Fibroblast of pulmonary artery (primary cell): ENCODE measurements at places on chromosomes 1 and 21.

DNA sequence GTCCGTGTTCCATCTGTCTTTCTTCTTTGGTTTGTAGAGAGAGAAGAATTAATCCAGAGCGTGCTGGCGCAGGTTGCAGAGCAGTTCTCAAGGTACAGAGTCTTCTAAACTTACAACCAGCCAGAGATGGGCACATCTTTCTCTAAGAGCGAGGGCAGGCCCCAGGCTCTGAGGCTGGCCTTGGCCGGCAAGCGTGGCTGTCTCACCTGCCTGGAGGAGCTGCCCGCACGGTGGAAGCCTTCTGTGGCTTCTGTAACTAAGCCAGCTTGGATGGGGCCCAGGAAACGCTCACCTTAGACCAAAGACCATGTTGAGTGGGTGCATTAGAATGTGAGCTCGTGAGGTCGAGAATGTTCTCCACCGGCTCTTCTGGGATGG is 78.6 kb downstream of the PDE9A start:
- DNase-seq: no peak

- no peak for DNase-seq
These were observed 59.4 kb upstream of the FMOD start for GRCh38 chr1:203410182-203410900.

DNA sequence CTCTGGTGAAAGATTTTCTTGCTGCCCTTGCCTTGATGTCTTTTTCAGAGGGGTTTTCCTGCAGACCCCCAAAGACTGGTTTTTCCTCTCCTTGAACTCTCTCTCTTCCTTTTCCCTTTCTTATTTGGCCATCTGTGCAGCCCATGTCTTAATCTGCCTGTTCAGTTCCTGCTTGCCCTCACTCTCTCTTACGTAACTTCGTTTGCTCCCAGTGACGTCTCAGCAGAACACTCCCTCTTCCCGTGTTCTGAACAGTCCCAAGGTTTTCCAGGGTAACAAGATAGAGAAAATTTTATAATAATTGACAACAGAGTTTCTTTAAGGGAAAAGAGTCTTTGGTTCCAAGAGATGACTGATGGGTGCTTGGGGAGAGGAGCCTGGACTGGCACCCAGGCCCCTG is 109.1 kb upstream of the LMO4 start:
- peak; percentile 81 for DNase-seq

DNA sequence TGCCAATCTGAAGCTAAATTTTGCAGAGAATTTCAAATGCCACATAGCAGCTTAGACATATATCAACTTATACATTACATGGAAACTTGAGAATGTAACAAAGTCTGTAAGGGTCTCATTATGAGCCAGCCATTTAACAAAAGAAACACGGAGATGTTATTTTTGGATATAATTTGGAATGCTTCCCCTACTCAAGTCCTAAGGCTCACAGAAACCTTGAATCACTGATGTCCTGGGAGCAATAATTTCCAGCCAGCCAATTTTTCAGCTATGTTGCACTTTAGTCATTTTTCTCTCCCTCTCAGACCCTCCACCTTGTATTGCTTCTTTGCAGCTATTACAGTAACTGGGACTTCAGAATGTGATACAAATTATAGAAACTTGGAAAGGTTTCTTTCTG is 56.9 kb downstream of the EIF2B3 start:
- no peak for DNase-seq

GRCh38 chr1:207861442-207862177 is 49.3 kb downstream of the CD34 start:
- DNase-seq: no peak

GRCh38 chr1:23657659-23658275 is 33.8 kb upstream of the RPL11 start:
- peak; percentile 53 for DNase-seq

DNA sequence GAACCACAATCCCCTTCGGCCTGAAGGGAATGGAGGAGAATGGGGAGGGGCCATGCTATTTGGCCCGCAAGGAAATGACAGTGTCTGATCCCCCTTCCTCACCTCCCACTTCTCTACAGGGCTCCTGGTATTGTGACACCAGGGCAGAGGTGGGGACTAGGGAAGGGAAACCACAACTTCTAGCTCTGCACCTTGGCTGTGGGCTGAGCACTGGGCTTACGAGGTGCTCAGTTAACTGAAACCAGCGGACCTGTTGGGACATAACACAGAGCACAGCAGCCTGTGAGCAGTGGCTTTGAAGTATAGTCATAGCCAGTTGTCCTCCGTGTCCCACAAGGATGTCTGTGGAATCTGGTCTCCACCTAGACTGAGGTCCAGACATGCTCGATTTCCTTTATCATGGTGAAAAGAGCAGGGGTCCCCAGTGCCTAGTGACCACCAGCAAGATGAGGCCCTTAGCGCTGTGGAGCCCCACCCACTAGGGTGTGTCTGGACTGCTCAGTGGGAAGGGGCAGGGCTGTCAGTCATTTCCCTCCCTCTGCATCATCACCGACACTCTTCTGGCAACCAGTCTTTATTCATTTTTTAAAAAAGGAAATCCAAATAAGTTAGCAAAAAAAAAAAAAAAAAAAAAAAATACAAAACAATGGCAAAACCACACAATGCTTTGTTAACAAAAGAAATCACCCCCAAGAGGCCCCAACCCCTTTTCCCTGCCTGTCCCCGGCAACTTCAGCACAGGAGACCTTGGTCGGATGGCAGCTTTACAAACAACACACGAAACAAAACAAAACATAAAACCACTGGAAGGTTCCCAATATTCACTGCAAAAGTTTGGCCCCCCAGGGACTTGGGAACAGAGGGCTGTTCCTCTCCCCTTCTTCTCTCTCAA is 3.0 kb downstream of the MYOG start:
- no peak for DNase-seq

GRCh38 chr1:244011786-244012185 is 39.3 kb upstream of the ZBTB18 start:
- DNase-seq: peak; percentile 6

DNA sequence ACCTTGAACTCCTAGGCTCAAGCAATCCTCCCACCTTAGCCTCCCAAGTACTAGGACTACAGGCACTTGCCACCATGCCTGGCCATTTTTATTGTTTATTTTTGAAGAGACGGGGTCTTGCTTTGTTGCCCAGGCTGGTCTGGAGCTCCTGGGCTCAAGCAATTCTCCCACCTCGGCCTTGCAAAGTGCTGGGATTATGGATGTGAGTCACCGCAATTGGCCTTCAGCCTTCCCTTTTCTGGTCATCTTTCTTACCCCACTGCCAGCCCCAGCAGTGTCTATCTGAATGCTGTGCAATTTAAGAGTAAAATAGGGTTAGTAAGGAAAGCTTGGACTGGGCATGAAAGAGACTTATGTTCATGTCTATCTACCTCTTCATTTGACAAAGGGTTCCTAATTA is 6.1 kb upstream of the KLF17 start:
- DNase-seq: peak; percentile 16

DNA sequence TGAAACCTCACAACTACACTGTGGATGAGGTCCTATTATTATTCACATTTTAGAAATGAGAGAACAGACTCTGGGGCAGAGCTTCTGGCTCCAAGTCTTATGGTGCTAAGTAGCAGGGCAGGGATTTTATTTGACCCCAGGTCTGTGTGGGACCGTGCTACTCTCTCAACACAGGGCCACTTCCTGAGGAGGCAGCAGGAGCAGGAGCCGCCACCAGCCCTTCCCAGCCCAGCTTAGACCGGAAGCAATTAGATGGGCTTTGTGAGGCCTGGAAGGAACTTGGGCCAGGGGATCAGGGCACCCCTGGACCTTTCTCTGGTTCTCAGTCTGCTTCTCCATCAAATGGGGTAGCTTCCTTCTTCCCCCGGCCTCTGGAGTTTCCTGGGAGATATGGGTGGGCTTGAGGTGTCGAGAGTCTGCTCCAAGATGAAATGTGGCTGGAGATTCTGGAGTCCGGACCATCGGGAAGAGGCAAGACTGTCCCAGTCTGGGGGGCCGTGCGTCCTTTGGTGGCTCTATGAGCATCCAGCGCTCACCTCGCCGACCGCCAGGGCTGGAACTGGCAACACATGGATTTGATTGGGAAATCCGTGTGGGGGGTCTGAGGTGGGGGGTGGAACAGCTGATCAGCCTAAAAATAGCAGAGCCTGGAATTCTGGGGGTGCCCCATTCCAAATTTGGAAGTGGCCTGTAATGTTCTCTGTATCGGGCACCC is 136.8 kb downstream of the FOXD2 start:
- no peak for DNase-seq

DNA sequence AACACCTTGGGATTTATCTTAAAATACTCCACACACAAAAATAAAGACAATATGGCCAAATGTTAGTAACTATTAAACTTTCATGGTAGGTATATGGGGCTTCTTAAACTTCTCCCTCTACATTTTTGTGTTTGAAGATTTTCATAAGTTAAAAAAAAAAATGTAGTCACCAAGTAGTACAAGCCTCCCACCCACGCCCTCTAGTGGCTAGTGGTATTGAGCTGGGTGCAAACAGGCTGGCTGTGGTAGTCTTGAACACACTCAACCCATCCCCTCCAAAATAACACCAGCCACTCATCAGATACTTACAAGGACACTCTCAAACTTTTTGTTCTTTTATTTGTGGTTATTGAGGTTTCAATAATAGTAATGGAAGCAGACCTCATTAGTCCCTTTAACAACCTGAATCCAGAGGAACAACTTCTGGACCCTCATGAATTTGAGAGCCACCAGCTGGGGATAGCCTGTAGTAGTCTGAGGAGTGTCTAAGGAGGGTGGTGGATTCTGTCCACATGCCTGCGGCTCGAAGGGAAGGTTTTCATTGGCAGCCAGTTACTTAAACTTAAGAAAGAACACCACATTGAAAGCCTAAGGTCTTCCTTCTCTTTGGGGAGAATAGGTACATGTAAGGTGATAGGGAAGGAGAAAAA is 15.6 kb downstream of the RD3 start:
- DNase-seq: peak; percentile 81

DNA sequence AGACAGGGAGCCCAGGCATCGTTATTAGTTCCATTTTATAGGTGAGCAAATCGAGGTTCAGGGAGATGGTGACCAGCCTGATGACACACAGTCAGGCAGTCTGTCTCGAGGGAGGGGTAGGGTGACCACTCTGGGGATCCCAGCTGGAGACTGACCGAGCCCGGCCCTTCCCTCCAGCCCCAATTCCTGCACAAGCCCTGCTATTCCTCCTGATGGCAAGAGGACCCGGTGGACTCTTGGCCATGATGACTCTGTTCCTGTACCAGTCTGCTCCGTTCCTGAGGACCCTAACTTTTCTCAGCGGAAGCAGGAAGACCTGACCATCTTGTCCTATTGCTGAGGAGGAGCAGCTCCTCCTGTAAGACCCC is 391 bp downstream of the AGT start:
- no peak for DNase-seq

- DNase-seq: no peak
These were observed 49.1 kb downstream of the TRABD2B start for GRCh38 chr1:47948126-47948525.

DNA sequence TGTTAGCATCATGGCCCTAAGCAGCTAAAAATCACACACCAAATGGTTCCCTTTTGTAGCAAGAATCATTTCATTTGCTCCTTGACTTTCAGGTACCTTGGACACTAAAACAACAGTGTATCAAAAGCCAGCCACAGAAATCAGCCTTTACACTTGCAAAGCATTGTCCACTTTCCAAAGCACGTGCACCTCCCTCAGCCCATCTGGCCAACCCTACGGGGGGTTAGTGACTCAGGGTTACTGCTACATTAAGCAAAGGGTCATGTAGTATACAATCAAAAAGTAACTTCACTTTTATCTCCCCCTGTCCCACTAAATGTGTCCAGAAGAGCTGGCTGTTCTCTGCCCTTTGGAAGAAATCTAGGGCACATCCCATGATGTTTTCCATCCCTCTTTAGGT is 149.7 kb downstream of the HIVEP3 start:
- DNase-seq: no peak

GRCh38 chr1:218529646-218530300 is 184.6 kb downstream of the TGFB2 start:
- DNase-seq: no peak

- no peak for DNase-seq
These were observed 49.9 kb downstream of the XCL1 start for GRCh38 chr1:168626326-168626725.

DNA sequence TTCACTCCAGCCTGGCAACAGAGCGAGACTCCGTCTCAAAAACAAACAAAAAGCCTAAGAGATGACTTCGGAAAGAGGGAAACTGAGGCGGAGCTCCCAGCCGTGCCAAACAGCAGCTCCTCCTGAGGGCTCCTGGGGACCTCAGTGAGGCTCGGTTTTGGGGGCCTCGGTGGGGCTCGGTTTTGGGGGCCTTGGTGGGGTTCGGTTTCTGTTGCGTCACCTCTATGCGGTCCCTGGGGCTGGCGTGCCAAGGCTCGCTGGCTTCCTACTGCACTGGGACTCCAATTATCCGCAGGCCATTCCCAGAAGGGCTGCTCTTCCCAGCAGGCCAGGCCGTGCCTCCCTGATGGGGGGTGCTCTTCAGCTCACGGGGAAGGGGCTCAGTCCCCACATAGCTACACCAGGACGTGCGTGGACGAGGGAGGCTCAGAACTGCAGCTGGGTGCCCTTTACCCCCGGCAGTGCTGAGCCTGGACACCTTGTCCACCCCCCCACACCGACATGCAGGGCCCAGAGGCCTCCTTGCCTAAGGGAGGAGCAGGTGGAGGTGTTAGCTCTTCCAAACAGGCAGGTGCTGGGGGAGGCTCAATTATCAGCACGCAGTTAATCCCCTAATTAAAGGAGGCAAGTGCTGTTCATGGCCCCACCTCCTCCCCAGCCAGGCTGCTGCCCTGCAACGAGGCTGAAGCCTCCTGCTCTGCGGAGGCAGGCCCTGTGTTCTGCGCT is 5.1 kb upstream of the C1orf159 start:
- DNase-seq: no peak

- no peak for DNase-seq
These were observed 24.6 kb upstream of the ADARB1 start for GRCh38 chr21:45049714-45050344.

- DNase-seq: no peak
These were observed 355.9 kb downstream of the PTPRU start for GRCh38 chr1:29592261-29592615.

DNA sequence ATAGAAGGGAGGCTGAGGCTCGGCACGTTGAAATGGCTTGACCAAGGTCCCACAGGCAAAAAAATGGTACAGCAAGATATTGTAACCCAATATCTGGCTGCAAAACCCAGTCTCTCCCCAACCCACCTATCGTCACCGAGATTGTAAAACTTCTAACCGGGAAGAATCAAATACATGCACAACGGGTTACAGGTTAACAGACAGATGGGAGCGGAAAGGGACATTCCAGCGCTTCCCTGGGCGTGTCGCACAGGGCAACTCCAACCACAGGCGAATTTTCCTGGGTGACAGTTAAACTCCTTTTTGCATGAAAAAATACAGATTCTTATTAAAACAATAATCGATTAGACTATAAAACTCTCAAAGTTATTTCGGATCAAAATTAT is 31.8 kb upstream of the JUN start:
- DNase-seq: peak; percentile 14

GRCh38 chr1:227459977-227460376 is 103.4 kb upstream of the ZNF678 start:
- no peak for DNase-seq

DNA sequence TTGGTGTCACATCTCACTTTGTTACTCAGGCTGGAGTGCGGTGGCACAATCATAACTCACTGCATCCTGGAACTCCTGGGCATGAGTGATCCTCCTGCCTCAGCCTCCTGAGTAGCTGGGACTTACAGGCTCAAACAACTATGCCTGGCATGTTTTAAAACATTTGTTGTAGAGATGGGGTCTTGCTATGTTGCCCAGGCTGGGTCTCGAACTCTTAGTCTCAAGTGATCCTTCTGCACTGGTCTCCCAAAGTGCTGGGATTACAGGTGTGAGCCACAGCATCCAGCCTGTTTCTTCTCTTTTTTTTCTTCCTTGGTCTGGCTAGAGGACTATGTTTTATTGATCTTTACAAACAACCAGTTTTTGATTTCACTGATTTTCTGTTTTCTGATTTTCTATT is 64.6 kb downstream of the LHX4 start:
- no peak for DNase-seq
